ENCODE measurements at places on chromosomes 4 and X. TPM values are rescaled to one million over a fixed set of nuclear protein-coding genes. Genes with fewer than 3 reads are reported as not detected.
A peak's percentile ranks its signal among the peaks of the same experiment; 100 is the strongest.

RRH gene
- not detected for total RNA-seq

- no peak overlapping the region for H3K4me3 ChIP-seq
- peaks cover 32% of the 10 kb centered on the region for H3K27me3 ChIP-seq
- H3K36me3 ChIP-seq = no peaks in the 10 kb centered on the region
- H3K27ac ChIP-seq = peak overlapping the region; percentile 43
Observed at GRCh38 chrX:68894513-68895340, 65.9 kb downstream of the EFNB1 start.

- peak overlapping the region; percentile 65 for H3K27ac ChIP-seq
- DNase-seq = peak; percentile 23
- H3K36me3 ChIP-seq = no peaks in the 10 kb centered on the region
- no peaks in the 10 kb centered on the region for H3K27me3 ChIP-seq
- peak overlapping the region; percentile 78 for H3K4me3 ChIP-seq
- peaks cover 11% of the 10 kb centered on the region for H3K4me1 ChIP-seq
Observed at GRCh38 chr4:932713-933070, 432 bp downstream of the TMEM175 start.

GRCh38 chr4:177796841-177797240 lies 354.6 kb upstream of the AGA start:
- H3K4me3 ChIP-seq = no peak overlapping the region
- no peaks in the 10 kb centered on the region for H3K4me1 ChIP-seq
- no peaks in the 10 kb centered on the region for H3K36me3 ChIP-seq

DNA sequence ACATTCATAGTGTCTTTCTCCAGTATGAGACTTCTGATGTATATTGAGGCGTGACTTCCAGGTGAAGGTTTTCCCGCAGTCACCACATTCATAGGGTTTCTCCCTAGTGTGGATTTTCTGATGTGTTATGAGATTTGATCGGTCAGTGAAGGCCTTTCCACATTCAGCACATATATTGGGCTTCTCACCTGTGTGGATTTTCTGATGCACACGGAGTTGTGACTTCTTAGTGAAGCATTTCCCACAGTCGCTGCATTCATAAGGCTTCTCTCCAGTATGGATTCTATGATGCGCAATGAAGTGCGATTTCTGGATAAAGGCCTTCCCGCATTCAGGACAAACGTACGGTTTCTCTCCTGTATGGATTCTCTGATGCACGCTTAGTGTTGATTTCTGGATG lies 35.4 kb downstream of the ZNF41 start:
- H3K4me3 ChIP-seq = no peak overlapping the region
- H3K27ac ChIP-seq = no peak overlapping the region
- no peaks in the 10 kb centered on the region for H3K27me3 ChIP-seq
- H3K4me1 ChIP-seq = no peaks in the 10 kb centered on the region
